D341Med (cell line): ENCODE measurements at places on chromosomes 1 and 21.

DNA sequence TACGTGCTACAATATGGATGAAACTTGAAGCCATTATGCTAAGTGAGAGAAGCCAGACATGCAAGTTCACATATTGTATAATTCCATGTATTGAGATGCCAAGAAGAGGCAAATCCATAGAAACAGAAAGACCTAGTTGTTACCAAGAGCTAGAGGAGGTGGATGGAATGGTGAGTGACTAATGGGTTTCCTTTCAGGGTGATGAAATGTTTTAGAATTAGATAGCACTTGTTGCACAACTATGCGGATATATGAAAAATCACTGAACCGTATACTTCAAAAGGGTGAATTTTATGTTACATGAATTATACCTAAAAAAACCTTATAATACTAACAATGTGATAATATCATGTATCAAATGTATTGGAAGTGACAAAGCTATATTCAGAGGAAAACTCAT lies 18.1 kb downstream of the EPHA10 start:
- DNase-seq, result no peak

DNA sequence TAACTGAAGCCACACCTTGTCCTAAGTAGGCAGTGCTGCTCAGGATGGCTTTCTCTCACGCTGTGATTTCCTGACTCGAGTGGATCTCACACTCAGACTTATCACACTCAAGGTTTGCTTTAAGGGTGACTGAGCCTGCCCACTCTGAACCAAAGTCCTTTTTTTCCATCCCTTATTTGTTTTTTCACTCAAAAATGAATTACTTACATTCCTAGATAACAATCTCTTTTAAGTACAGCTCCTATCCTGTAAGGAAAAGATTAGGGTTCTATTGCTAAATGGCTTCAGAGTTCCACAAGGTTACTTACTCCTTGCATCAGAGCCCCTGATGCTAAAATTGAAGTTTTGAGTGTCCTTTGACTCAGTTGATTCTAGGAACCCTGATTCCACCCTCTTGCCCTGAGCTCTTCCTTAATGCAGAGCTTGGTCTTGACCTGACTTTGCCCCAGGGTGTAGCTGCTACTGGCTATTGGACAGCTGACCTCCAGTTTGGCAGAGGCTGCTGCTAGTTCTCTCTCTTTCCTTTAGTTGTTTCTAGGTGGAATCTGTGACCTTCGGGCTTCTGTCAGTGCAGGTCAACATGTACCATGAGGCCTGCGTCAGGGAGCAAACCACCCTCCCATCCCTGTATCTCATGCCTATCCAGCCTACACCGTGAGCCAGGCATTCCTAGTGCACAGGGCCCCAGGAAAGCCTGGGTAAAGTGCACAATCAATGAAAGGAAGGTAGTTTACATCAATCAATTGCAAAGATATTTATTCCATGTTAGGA lies 80.1 kb upstream of the CD55 start:
- no peak for DNase-seq

DNA sequence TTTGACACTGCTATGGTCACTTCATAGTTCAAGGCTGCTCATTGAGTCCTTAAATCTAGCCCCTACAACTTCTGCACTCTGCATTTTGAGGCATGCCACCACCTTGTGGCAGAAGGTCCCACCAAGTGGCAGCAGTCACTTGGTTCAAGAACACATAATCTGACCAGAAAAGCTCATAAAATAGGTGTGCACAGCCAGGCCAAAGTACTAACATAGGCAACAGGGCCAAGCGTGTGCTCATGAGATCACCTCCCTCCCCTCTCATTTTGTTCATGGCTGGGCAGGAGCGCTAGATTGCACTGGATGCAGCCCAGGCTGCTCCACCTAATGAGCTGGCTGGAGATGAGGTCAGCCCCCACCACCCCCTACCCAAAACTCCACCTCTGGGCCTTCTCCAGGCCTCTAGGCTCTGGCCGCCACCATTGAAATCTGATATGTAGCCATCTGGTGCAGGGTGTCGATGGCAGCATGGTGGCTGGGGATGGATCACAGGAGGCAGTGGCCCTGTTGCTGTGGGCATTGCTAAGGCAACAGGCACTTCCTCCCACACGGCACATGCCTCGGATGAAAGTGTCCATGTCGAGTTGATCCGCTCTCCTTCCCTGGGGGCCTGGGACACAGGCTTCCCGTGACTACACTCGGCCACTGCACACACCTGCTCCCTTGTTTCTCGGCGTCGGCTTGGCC lies 193.2 kb downstream of the TRABD2B start:
- no peak for DNase-seq

GRCh38 chr1:170410401-170411166 lies 121.4 kb upstream of the GORAB start:
- no peak for DNase-seq

DNA sequence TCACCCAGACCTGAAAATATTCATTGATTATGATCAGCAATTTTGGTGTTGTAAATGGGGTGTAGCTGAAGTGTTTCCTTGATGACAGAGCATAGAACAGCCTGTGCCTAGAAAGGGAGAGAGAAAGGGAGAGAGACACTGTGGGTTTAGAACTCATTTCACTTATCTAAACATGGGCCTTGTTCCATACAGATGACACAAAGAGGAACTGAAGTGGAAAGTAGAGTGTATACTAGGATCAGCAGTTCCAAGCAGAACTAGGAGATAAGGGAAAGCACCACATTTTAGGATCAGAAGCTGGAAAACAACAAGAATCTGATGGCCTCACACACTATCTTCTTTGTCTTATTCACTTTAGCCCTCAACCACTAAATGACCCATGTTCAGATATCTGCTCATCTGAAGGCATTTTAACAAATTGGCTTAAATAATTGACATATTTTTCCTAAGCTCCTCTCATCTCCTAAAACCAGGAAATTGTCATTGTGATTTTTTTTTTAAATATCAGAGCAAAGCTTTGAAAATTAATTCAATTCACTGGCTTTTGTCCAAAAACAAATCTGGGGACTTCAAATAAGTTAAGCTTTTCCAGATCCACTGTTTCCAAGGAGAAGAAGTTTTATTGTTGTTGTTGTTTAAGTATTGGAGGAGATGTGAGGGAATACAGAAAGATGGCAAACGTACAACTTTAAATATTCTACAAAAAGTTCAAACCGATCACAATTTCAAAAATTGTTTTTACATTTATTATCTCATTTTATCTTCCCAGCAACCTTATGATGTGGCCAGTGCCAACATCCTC lies 103.8 kb downstream of the LYPLAL1 start:
- DNase-seq, result no peak

GRCh38 chr21:41932576-41933312 lies 21.1 kb downstream of the C2CD2 start:
- DNase-seq, result no peak

DNA sequence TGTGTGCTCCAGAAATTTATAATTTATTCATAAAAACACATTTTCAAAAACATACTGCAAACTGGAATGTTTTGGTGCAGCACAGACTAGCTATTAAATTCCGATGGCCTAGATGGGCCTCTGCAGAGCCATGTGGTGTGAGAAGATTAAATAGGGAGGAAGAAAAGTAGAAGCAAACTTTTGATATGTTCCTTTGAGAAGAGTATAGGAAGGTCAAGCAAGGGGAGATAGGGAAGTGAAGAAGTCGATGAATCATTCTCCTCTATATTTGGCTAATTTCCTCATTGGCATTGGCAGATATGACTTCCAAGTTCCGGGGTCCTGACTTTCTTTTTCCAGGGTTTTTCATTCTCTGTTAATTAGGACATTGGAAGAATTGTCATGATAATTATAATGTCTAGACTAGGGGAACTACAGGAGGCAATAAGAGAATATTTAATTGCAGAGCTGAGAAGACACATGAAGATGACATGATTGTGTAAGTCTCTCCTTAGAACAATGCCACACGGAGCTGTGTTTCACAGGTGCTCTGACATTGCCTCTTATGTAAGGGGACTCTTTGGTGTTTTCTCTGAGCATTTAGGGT lies 19.3 kb upstream of the ZNF326 start:
- no peak for DNase-seq

DNA sequence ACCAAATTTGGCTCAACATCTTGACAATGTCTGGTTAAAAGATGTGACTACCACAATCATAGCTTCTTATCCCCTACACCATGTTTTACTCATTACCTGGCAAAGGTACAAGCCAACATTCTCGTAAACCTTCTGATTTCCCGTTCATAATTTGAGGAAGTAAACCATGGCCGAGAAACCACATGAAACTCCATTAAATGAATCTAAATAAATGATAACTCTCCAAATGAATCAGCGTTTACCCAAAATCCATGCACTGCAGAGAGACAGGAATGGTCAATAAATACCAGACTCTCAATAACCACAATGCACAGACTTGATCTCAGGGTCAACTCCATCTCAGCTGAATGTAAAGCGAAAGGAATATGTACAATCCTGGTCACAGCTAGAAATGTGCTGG lies 125.2 kb downstream of the TYW3 start:
- DNase-seq, result no peak

GRCh38 chr1:201941420-201942128 lies 4.8 kb downstream of the LMOD1 start:
- peak; percentile 69 for DNase-seq

DNA sequence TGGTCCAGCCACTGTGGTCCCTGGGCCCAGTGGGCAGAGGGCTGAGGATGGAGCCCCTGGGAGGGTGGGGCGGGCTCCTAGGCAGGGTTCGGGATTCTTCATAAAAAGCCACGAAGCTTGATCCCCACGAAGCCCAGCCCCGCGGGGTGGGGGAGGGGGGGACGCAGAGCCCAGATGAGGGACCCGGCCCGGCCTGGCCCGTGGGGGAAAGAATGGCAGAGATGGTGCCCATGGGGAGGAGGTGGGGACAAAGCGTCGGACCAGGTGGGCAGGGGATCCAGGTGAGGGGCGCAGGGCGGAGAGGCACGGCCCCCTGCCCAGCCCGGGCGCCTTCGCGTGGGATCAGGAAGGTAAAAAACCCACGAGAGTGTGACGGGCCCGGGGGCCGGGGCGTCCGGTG lies 6.0 kb upstream of the SMIM12 start:
- no peak for DNase-seq

DNA sequence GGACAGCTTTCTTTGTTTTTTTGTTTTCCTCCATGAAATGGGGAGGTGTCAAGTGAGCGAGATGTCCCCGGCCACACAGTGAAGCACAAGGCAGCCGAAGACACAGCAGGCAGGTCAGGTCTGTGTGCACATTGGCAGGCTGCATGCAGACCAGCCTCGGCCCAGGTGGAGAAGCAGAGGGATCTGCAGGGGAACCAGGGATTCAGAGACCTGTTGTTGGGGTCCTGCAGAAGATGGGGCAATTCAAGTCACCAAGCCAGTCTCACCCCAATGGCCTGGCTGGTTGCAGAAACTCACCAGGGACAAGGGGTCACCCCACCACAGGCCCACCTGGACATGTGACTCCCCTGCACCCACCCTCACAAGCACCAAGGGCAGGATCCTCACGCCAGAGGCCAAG lies 4.0 kb upstream of the ABCG1 start:
- no peak for DNase-seq
